ENCODE measurements at places on chromosomes 1 and 21. TPM values are rescaled to one million over a fixed set of nuclear protein-coding genes. Genes with fewer than 3 reads are reported as not detected.

GRCh38 chr21:34023691-34024373 is 49.5 kb upstream of the MRPS6 start:
- H3K27me3 ChIP-seq = no peaks in the 10 kb centered on the region
- DNase-seq = no peak
- no peaks in the 10 kb centered on the region for H3K4me1 ChIP-seq
- H3K36me3 ChIP-seq = no peaks in the 10 kb centered on the region
- no peak overlapping the region for H3K27ac ChIP-seq
- no peak overlapping the region for H3K4me3 ChIP-seq

- no peak overlapping the region for H3K27ac ChIP-seq
- H3K27me3 ChIP-seq = no peaks in the 10 kb centered on the region
- no peaks in the 10 kb centered on the region for H3K4me1 ChIP-seq
- H3K4me3 ChIP-seq = no peak overlapping the region
Measured at GRCh38 chr1:236159704-236160539, 17.6 kb downstream of the GPR137B start.

Gene CYP4A22
- not detected for total RNA-seq

DNA sequence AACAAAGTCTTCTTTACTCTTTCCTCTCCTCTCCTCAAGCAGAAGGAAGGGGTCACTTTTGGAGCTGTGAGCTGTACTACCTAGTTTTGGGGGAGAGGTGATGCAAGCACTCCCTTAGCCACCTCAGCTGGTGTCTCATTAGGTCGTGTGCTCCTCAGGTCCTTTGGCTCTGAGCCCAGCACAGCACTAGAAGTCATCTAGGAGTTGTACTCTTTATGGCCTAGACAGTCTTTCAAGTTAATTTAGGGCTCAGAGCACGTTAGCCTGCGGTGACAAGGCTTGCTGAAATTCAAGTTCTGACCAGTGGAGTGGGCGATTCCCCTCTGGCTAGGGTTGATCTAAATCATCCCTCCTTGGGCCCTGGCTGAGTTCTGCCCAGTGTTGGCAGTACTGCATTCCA is 48.0 kb upstream of the WDR26 start:
- H3K36me3 ChIP-seq = no peaks in the 10 kb centered on the region
- DNase-seq = no peak
- no peaks in the 10 kb centered on the region for H3K4me1 ChIP-seq

Gene LRRC53
- not detected for total RNA-seq

GRCh38 chr1:175862408-175862807 is 119.0 kb upstream of the TNR start:
- H3K27me3 ChIP-seq = peaks cover 94% of the 10 kb centered on the region
- no peaks in the 10 kb centered on the region for H3K36me3 ChIP-seq
- H3K27ac ChIP-seq = no peak overlapping the region
- H3K4me1 ChIP-seq = no peaks in the 10 kb centered on the region
- no peak for DNase-seq
- no peak overlapping the region for H3K4me3 ChIP-seq

Gene IGSF3
- 15.3 TPM for total RNA-seq

DNA sequence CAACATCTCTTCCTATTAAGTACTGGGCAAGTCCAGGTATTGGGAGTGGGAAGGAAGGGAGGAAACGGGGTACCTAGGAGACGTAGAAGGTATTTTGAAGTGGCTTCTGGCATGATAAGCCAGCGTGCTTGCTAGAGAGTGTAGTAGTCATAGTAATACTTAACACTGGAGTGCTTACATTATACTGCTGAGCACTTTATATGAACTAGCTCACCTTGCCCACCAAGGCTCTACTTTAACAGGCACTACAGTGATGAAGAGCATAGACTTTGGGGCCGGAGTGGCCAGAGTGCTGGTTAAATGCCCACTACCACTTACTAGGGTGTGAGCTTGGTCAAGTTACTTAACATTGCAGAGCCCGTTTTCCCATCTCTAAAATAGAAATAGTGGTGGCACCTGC is 61.7 kb downstream of the ACP6 start:
- no peaks in the 10 kb centered on the region for H3K27me3 ChIP-seq
- peaks cover 10% of the 10 kb centered on the region for H3K4me1 ChIP-seq
- H3K27ac ChIP-seq = no peak overlapping the region
- peaks cover 14% of the 10 kb centered on the region for H3K36me3 ChIP-seq
- DNase-seq = no peak

GRCh38 chr1:53982034-53982762 is 35.8 kb downstream of the LDLRAD1 start:
- H3K4me3 ChIP-seq = peak overlapping the region; percentile 66
- peaks cover 5% of the 10 kb centered on the region for H3K36me3 ChIP-seq
- peaks cover 12% of the 10 kb centered on the region for H3K4me1 ChIP-seq
- H3K27ac ChIP-seq = peak overlapping the region; percentile 64
- DNase-seq = peak; percentile 21
